NCI-H187 (cell line): ENCODE measurements at places on chromosomes 6 and 20.

GRCh38 chr6:158050107-158050735 lies 68.6 kb downstream of the SYNJ2 start:
- no peak for DNase-seq

DNA sequence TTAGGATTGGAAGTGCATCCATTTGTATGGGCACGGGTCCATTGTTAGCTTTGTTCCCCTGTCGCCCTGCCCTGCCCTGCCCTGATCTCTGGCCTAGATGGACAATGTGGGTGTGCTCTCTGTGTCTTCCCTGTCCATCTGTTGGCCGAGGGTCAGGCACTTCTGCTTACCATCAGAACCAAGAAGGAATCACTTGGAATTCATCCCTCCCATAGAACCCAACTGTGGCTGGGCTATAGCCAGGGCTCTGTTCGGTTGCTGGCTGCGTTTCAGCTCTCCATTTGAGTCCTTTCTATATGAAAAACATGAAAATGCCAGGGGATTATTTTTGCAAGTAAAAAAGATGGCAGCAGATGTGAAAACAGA lies 26.6 kb upstream of the TULP4 start:
- DNase-seq, result no peak

- no peak for DNase-seq
These were observed 530.1 kb upstream of the NOX3 start for GRCh38 chr6:155985660-155986138.

GRCh38 chr20:45317826-45318225 lies 9.7 kb upstream of the MATN4 start:
- DNase-seq, result no peak

GRCh38 chr6:36685926-36686667 lies 7.6 kb downstream of the CDKN1A start:
- no peak for DNase-seq

- DNase-seq, result no peak
These were observed 267.8 kb downstream of the BTBD9 start for GRCh38 chr6:38371881-38372280.

- DNase-seq, result no peak
These were observed 207.8 kb downstream of the BMP2 start for GRCh38 chr20:6975311-6975710.

DNA sequence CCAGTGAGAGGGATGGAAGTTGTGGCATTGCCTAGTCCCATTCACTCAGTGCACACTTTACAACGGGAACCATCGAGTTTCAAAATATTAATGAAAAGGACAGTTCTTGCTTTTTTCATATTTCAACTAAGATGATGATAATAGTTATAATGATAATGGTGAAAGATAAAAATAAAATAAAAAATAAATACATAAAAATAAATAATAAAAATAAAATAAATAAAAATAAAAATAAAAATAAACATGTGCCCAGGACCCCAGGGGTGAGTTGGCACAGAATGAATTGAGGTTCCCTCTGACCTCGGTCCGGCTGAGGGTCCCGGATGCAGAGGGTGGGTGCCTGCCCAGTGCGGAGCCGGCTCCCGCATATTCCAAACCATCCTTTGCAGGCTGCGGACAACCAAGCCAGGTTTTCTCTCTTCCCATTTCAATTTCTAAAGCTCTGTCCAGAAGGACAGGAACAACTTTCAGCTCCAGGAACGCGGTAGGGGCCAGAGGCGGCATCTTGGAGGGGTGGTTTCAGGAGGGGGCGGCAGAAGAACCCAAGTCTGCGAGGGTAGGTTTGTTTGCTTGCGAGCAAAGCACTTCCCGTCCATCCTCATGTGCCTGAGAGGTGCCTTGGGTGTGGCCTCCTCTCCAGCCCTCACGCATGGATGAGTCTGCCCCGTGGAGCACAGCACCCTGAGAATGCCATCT lies 236.8 kb downstream of the DLL1 start:
- no peak for DNase-seq

DNA sequence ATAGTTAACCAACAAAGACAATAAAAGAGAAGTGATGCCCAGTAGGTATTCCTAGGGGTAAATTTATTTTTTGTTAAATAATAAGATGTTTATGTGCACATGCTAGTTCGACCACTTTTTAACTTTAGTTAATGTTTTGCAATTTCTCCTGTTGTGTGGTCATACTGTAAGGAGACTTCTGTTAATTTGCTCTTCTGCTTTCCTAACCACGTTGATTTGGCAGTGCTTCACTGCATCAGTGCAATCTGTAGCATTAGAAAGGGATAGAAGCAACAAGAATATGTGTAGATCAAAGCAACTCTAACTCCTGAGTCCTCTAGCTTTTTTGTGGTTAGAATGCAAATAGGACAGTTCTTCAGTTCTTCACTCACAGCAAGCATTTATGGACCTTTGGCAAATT lies 13.9 kb downstream of the MYB start:
- no peak for DNase-seq

GRCh38 chr20:41769592-41770018 lies 151.4 kb upstream of the CHD6 start:
- DNase-seq, result no peak

DNA sequence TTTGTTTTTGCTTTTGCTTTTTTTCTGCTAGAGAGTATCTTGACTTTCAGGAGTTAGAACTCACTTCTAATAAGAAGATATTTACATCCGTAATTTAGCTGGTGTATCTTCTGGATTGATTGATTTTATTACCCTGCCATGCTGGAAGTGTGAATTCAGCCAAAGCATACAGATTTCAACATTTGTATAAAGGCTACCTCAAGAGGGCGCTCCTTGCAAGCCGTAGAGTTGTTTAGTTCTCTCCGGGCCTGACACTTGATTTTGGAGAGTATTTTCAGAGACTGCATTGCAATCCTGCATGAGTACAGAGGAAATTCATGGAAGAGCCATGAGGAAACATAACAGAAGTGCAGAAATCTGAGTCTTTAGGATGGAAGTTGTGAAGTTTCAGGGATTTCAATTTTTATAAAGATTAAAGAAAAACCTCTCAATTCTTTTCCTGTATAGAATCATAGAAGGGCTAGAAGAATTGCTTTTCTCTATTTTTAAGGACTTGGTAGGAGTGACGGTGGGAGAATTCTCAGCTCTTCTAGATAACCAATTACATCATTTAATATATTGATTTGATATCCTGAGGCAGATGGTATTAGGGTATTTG lies 66.7 kb upstream of the TIAM2 start:
- DNase-seq, result peak; percentile 12

GRCh38 chr20:13493143-13493542 lies 145.6 kb downstream of the TASP1 start:
- no peak for DNase-seq

DNA sequence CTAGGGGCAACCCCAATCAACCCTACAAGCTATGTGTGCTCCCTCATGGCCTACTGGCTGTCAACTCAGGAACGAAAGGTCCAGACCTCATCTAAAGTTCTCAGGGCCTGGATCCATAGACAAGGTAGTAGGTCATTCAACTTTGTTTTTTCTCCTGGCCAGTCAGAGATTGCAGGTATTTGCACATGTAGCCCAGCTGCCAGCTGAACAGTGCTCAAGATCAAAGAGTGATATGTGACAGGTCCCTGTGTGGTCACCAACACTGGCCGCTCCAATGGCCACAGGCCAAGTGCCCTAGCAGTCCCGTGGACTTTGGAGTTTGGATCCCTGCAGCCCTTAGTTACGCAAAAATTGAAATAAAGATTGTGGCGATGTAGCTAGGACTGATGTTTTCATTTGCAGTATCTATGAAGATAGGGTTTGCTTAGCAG lies 60.6 kb upstream of the ATXN1 start:
- no peak for DNase-seq

DNA sequence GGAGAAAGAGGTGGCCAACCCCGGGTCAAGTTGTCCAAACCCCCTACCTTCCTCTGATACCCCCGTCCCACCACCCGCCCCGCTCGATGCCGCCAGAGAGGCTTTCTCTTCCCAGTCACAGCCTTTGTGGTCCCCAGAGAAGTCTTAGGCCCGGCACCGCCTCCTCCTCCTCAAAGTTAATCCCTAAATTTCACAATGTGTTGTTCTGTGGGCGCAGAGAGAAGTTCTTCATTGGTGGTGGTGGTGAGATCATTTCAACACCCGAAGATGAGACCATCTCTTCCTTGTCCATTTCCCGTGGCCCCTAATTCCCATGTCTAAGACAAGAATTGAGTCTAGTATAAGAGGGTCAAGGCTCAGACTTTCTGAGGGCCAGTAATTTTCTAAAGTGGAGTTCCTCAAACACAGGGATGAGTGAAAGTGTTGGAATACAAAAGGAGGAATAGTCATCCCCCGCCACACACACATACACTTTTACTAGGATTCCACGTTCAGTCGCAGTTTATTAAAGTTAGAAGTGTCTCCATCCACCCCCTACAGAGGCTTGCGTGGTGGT lies 10.4 kb downstream of the TRIM31 start:
- DNase-seq, result no peak

GRCh38 chr20:54172532-54172855 lies 1.3 kb downstream of the CYP24A1 start:
- DNase-seq, result no peak

DNA sequence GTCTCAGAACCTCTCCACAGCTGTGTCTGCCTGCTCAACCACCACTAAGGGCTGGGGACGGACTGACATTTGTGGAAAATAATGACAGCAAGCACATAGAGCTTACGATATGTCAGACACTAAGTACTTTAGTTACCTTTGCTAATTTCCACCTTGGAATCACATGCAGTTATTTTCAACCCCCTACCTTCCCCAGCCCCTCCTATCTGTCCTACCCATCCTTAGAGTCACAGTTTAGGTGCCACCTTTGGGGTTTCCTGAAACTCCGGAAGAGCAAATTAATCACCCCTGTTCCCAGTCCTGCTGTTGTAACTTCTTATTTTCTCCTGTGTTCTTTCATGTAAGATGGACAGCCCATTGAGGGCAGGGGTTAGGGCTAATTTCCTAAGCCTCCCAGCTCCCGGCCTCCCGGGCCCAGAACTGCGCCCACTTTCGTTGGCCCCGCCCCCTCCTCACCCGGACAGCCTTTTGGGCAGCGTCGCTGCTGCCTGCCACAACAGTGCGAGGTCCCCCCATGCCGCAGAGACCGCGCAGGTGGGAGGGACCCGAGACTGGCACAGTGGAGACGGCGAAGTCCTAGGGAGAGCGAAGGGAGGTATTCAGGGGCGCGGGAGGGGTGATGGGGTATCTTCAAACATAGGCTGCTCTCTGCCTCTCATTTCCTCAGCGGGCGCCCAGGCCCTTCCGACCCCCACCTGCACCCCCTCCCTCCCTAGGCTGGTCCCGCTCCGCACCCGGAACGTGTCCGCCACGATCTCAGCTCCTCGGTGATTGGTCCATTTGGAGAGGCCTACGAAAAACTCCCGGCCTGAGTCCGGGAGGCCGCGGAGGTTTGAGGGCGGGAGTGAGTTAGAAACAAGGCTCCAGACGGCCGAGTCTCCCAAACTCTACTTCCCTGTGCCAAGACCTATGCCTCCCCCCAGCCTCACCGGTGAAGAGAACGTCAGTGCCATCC lies 1.1 kb downstream of the DDAH2 start:
- DNase-seq, result no peak

DNA sequence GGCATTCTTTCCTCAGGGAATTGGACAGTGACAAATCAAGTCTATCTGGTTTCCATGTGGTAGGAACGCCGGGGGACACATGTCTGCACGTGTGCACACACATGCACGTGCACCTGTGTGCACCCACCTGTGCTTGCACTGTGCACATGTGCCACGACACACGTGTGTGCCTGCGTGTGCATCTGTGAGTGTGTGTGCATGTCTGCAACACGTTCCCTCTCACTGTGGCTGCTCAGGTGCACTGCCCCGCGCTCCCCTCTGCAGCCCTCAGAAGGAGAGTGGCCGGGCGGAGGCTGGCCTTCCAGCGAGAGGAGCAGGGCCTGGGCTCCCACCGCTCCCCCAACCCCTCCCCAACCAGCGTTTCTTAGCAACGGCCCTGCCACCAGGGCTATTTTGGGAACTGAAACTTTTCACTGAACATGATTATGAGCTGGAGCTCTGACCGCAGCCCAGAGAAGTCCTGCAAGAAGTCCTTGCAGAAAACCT lies 147.8 kb downstream of the PHACTR3 start:
- DNase-seq, result no peak

GRCh38 chr6:29112135-29112534 lies 4.3 kb downstream of the OR2J3 start:
- DNase-seq, result no peak

DNA sequence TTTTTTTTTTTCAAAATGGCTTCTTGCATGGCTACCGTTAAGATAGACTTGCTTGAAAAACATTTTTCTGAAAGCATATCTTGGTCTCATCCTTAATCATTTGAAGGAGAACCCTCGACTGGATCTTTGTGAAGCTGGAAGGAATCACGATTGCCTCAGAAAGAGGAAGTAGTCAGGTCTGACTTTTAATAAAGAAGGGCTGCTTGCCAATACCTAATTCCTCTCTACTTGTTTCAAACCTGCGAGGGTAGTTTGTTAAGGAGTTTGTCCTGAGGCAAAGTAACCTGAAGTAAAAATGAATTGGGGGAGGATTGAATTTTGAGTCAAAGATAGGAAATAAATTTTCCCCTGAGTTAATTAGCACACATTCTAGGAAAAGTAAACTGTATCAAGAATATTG lies 288.1 kb upstream of the MAP3K7 start:
- no peak for DNase-seq

DNA sequence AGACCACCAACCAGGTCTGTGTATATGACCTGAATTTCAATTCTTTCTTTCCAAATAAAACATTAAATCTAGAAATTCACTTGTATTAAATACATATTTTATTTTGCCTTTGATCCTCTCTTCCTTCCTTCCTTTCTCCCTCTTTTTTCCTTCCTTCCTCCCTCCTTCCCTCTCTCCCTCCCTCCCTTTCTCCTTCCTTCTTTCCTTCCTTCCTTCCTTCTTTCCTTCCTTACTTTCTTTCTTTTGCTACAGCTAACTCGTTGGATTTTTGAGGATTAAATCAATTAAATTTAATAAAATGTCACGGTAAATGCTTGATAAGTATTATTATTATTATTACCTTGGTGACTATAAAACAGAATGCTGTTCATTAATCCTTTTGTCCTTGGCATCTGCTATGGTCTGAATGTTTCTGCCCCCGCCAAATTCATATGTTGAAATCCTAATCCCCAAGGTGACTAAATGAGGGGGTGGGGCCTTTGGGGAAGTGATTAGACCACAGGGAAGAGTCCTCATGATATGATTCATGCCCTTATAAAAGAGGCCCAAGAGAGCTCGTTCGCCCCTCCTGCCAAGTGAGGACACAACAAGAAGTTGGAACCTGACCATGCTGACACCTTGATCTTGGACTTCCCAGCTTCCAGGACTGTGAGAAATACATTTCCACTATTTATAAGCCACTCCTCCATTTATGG lies 67.6 kb upstream of the BTBD3 start:
- DNase-seq, result no peak

- DNase-seq, result no peak
These were observed 162.1 kb downstream of the MTFR2 start for GRCh38 chr6:136087986-136088385.

DNA sequence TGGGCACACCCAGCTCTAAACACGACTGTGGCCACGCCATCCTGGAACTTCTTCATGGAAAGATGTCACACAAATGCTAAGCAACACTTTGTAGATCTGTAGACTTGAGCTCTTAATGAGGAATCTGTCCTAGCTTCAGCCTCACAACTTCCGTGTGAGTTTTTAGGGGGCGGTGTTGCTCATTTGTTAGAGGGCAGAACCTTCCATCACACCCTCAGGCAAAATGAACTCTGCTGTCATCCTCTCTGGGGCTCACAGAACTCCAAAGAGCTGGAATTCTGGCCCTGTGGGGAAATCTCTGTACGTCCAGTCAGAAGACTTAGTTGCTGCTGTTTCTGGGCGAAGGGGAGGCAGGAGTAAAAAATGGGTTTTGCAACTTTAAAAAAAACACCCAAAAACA lies 49.8 kb downstream of the NRN1 start:
- DNase-seq, result no peak

- DNase-seq, result peak; percentile 99
These were observed at the start of gene TMEM170B for GRCh38 chr6:11537229-11538051. TSS of gene TMEM170B (plus strand) at chr6:11537749. CDS start at chr6:11538278, 529 bp downstream.
